Spleen (tissue), 13 donors: ENCODE measurements at places on chromosomes 3 and 15. TPM values are rescaled to one million over a fixed set of nuclear protein-coding genes. Genes with fewer than 3 reads are reported as not detected.

DNA sequence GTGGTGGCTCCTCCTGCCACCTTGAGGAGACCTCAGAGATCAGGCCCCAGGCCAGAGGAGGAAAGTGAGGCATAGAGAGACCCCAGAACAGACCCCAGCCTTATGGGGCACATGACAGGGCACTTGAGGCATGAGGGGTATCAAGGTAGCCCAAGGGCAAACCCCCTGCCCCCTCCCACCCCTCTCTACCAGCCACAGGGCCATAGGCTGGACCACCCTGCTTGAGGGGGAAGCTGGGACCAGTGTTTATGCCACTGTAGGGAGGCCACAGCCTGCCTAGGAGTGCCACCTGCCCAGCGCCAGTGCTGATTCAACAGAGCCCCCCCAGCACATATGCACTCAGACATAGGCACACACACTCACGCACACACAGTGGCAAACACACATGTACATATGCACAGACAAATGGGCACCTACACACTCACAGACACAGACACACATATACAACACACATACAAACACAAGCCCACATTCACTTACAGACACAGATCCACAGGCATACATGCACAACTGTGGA, 10.3 kb downstream of the MYL3 start:
- peak; percentile 41 for DNase-seq

GRCh38 chr15:80783260-80783659, 4.1 kb downstream of the CEMIP start:
- DNase-seq, result no peak

DNA sequence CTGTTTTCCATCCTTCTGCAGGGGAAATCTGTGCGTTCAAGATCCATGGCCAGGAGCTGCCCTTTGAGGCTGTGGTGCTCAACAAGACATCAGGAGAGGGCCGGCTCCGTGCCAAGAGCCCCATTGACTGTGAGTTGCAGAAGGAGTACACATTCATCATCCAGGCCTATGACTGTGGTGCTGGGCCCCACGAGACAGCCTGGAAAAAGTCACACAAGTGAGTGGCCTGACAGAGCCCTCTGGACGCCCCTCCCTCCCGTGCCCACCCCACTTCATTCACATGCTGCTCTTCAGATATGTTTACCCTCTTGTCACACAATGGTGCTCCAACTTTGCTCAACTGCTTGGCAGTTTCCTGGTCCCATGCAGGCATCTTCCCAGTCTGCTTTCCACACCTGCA, 274.3 kb upstream of the TRIM42 start:
- DNase-seq, result no peak

DNA sequence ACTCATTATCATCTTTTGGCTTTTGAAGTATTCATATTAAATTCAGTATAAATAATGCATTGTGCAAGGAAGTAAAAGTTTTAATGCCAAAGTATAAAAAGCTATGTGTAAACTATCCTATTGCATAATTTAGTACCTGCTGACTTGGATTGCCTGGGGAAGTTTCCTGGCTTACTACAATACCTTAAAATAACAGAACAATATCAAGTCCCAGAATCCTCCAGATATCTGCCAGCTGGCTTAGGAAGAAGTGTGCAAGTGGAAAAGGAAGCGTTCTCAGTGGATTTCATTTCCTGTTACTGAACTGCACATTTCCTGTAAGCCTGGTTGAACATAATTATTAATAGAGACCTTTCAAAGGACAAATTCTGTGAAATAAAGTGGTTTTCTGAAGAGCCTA, 236.7 kb downstream of the ADAMTSL3 start:
- DNase-seq, result no peak

Gene TM4SF18
- 14.9 TPM for total RNA-seq
